Activated CD8-positive, alpha-beta memory T cell treated with anti-CD3 and anti-CD28 coated beads for 48 hours (primary cell): ENCODE measurements at places on chromosomes 7 and 10.

- DNase-seq, result no peak
These were observed at the start of gene DENND2A for GRCh38 chr7:140640727-140641523. Gene DENND2A, minus strand, starts transcription at chr7:140640813. Its CDS starts 38,416 bp downstream, at chr7:140602397.

- no peak for DNase-seq
These were observed 248.2 kb downstream of the REEP3 start for GRCh38 chr10:63769367-63769766.

DNA sequence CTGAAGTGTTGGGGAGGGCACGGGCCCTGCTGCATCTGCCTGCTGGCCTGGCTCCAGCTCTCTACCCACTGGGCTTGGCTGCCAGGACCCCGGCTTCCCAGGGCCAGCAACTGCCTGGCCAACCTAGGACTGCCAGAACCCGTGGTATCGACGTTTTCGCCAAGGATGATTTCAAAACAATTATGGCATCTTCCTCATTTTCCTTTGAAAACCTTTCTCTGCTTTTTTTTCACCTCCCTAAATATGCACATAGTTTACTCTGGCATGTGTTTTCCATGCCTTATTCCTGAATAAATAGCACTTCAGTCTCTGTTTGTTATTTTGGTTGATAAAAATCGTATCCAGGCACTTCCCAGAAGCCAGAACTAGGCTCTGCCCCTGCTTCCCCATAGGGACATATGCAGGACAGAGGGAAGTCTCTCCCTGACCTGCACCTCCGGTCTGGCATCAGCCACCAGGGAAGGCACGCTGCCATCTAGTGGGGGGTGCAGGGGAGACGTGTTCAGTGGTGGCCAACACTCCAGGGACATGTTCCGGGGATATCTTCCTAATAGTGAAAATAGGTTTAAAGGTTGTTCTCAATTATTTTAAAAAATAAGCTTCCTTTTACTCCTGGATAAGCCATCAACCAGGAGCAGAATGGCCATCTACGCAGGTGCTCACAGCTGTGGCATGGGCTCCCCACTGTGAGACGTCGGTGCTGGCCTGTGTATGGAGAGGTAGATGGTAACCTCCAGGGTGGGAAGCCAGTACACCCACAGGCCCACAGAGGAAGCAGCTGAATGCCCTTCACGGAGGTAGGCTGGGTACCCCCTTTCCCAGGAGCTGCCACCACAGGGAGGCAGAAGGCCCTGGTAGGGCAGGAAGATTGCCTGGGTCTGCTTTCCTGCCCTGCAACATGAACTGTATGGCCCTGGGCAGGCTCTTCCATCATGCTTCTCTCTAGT, 30.7 kb upstream of the ANTXRL start:
- DNase-seq, result peak; percentile 31

DNA sequence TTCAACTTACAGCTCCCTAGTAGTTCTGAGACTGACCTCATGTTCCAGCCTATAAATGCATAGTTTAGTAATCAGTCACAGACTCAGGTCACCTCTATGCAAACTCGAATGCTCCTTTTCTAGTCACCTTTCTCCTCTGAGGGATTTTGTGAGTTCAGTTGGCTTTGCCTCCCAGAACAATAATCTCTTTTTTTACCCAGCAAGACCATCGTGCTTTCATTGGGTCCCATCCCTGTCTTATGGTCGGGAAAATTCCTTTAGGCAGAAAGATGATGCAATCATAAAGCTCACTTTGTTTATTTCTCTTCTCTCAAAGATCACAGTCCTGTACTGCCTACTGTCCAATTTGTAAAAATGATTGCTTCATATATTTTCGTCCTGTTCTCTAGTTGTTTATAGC, 38.4 kb downstream of the TWIST1 start:
- DNase-seq, result no peak

- DNase-seq, result no peak
These were observed 1.1 kb downstream of the EFCAB10 start for GRCh38 chr7:105580022-105580740.

GRCh38 chr10:97850446-97850845, 803 bp downstream of the GOLGA7B start:
- no peak for DNase-seq

DNA sequence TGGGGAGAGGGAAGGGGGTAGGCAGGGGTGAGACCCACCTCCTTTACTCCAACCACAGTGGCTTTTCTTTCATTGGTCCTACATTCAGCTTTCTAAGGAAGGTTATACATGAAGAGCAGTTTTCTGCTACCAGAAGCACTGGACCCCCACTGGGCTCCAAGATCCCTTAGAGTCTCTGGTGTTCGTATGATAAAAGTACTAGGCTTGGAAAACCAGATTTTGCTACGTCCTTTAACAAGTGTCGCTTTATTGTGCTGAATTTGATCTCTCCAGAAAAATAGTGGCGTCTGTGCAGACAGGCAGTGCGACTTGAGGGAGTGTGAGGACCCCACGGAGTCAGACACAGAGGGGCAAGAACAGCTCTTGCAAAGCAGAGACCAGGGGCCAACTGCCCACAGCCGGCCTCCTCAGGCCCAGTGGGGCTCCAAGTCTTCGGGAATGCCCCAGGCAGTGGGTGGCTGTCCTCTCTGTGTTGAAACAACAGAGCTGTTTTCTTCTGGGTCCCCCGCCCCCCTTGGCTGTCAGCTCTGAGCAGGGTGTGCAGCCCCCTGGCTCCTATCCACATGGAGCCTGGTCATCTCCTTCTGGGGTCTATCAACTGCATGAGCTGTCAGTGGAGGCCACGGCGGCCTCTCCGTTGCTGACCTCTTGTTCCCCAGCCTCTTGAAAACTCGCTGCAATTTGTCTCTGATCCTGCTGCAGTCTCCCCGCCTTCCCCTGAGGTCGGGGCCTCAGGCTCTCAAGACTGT, 333.2 kb downstream of the RPS24 start:
- no peak for DNase-seq

GRCh38 chr7:146119002-146119401, 2.4 kb downstream of the CNTNAP2 start:
- DNase-seq, result no peak

- DNase-seq, result no peak
These were observed 88.5 kb upstream of the ATP6V0A4 start for GRCh38 chr7:138886501-138886917.

DNA sequence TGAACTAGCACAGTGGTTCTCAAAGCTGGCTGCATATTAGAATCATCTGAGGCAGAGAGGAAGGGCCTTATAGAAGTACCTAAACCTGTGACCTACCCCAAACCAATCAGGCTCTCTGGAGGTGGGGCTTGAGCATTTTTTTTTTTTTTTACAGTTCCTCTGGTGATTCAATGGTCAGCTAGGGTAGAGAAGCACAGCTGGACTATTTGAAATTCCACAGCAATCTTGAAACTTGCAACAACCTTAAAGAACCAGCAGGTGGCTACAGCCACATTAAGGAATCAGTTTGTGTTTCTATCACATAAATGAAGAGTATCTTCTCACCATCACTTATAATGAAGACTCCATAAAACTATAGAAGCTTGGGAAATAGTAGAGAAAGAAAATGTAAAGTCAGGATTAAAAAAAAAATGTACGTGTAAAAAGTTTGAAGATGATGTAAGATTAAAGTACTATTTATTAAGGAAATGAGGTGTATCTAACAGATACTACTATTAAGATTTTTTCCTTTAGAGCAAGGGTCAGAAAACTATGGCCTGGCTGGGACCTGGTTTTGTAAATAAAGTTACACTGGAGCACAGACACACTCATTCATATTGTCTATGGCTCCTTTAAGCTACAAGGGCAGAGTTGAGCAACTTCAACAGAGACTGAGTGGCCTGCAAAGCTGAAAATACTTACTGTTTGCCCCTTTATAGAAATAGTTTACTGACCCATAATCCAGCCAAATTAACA, 3.8 kb downstream of the RTKN2 start:
- DNase-seq, result no peak

DNA sequence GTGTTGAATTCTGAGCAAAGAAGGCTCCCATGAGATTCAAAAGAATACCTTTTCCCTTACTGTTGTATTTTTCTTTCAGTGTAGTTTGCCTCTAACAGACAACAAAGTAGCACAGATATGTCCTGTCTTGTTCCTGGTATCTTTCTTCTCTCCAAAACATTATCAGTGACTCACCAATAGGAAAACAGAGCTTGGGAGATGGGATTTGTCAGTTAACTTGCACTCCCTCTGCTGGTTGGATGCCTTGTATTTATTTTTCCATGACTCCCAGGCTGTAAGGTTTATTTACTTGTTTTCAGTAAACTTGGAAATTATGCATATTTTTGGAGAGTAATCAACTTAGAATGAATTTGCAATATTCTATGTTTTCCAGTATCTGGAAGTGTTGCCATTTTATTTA, 129.7 kb downstream of the SAMD9 start:
- DNase-seq, result no peak

DNA sequence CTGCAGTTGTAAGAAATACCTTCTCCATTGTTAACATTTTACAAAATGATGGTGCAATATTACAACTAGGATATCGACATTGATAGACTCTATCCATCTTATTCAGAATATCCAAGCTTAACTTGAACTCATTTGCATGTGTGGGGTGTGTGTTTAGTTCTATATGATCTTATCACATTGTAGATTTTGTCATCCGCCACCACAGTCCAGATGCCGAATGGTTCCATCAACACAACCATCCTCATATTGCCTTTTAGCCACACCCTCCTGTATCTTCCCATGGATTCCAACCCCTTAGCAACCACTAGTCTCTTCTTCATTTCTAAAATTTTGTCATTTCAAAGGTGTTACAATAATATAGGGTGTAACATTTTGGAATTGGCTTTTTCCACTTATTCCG, 452.9 kb upstream of the AKR1E2 start:
- DNase-seq, result no peak

DNA sequence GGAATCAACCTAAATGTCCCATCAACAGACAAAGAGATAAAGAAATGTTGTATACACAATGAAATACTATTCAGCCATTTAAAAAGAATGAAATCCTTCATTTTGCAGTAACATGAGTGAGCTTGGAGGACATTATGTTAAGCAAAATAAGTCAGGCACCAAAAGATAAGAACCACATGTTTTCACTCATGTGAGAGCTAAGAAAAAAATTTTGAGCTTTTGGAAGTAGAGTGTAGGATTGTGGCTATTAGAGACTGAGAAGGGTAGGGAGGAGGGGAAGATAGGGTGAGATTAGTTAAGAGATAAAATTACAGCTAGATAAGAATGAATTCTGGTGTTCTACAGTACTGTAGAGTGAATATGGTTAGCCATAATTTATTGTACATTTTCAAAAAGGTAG, 8.3 kb upstream of the YAE1 start:
- no peak for DNase-seq

DNA sequence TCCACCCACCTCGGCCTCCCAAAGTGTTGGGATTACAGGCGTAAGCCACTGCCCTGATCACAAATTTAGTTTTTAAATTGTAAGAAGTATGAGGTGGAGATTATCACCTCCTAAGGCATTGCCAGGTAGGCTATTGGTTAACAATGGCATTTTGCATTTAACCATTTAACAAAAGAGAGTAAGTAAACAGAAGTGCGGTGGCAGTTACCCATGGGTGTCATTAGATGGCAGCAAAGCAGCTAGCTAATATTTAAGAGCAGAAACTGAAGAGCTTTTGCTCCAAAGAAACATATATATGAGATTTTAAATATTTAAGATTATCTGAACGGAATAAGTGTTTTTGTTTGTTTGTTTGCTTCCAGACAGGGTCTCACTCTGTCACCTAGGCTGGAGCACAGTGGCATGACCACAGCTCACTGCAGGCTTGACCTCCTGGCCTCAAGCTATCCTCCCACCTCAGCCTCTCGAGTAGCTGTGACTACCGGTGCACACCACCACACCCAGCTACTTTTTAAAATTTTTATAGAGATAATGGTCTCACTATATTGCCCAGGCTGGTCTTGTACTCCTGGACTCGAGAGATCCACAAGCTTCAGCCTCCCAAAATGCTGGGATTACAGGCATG, 325.5 kb upstream of the C7orf33 start:
- no peak for DNase-seq
